ENCODE measurements at places on chromosomes 3 and 15. TPM values are rescaled to one million over a fixed set of nuclear protein-coding genes. Genes with fewer than 3 reads are reported as not detected.

The ERICH6 gene
- total RNA-seq, result not detected

DNA sequence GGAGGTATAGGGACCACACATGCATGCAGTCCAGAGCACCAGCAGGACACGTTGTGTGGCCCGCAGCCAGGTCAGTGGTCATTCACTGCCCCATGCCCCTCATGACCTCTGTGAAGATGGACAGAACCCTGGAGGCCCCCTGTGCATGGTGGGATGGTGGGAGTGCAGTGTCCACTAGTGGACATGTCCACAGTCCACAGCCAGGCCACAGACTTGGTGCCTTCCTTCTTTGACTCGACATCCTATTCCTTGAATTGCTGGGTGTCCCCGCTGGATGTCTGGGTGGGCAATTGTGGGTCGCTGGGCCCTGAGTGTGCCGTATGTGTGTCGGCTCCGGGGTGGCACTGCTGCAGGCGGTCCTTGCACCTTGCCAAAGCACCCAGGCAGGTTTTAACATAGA lies 35.7 kb downstream of the KLF15 start:
- no peak for DNase-seq

DNA sequence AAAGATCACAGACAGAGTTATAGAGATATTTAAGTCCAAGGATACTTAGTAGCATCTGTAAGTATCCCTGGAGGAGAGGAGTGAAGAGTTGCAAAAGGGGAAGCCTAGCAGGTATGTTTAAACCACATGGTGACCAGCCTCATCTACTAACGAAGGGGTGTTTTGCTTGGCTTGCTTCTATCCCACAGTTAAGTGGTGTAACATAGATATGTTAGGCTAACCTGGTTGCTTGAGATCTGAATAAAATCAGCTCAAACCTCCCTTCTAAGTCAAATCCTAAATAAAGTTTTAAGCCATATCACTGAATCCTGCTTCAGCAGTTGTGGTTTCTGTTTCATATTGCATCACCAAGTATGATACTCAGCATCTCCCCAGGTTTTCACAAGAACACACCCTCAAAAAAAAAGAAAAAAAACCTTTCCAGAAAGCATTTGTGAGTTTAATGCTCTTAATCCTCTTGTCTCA lies 880.2 kb downstream of the ROBO1 start:
- DNase-seq, result no peak

DNA sequence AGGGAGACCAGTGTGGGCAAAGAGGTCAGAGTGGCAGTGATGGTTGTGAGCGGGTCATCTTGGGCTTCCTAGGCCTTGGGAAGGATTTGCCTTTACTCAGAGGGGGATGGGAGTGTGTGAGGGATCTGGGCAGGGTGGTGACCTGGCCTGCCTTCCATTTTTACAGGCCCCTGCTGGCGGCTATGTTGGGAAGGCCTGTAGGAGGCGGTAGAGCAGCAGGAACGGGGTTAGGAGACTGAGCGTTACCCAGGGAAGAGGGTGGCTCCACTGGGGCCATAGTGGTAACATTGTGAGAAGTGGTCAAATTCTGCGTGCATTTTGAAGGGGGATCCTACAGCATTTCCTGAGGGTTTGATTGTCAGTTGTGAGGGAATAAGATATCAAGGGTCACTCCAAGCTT lies 307.3 kb upstream of the CTDSPL start:
- no peak for DNase-seq

DNA sequence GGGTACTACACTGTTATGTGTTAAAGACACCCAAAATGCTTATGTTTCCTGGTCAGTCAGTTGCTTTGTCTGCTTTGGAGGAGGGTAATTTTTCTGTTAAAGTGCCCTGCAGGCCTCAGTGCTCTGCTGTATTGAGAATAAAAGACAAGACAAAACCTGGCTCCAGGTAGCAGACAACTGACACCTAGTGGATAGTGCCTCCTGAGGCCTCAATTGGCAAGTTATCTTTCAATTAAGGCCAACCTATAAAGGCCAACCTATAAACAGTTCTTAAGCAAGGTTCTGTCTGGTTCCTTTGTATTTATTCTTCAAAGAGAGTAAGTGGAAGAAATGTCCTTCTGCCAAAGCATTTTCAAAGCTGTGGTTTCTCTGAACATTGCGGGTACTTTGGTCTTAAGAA lies 773.8 kb downstream of the MECOM start:
- no peak for DNase-seq
